ENCODE measurements at places on chromosomes 11 and 22. TPM values are rescaled to one million over a fixed set of nuclear protein-coding genes. Genes with fewer than 3 reads are reported as not detected.

GRCh38 chr11:13721760-13722159 is 53.3 kb downstream of the FAR1 start:
- no peaks in the 10 kb centered on the region for H3K27me3 ChIP-seq
- H3K36me3 ChIP-seq = peaks cover 40% of the 10 kb centered on the region

DNA sequence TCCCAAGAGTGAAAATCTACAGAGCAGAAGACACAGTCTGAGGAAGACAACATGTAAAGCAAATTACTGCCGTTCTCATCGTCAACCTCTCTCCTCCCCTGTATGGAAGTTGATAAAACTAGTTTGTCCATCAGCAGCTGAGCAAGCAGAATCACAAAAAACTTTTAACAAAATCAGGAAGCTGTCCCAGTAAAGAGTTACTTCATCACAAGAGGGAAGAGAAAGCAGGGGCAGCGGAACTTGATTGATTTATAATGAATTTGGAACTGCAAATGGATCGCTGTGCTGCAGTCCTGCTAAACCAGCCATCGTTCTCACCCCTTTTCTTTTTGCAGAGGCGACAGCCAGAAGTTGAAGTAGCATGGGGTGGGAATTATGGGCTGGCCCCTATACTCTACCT is 13.7 kb upstream of the UCP3 start:
- H3K27ac ChIP-seq = no peak overlapping the region
- peaks cover 28% of the 10 kb centered on the region for H3K36me3 ChIP-seq
- H3K4me1 ChIP-seq = peaks cover 36% of the 10 kb centered on the region
- no peak for DNase-seq
- no peaks in the 10 kb centered on the region for H3K27me3 ChIP-seq
- H3K4me3 ChIP-seq = no peak overlapping the region

DNA sequence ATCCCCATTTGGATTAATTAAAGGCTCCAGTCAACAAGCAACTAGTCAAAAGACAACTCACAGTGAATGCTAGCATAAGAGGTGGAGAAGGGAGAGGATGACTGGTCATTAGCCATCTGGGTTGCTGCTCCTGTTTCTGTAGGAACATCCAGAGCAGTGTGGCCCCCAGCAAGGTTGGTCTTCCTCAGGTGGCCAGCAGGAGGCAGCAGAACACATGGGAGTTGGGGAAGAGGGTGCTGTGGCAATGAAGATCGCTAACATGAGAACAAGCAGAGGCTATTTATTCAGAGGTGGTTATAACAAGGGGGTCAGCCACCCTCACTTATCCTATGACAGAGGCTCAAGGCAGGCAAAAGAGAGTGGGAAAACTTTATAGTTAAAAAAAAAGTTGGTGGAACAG is 21.3 kb downstream of the IZUMO1R start:
- H3K4me3 ChIP-seq = no peak overlapping the region
- no peaks in the 10 kb centered on the region for H3K36me3 ChIP-seq
- DNase-seq = peak; percentile 89
- H3K4me1 ChIP-seq = no peaks in the 10 kb centered on the region
- H3K27me3 ChIP-seq = peaks cover 5% of the 10 kb centered on the region
- no peak overlapping the region for H3K27ac ChIP-seq

- no peaks in the 10 kb centered on the region for H3K36me3 ChIP-seq
- H3K27ac ChIP-seq = no peak overlapping the region
- no peak overlapping the region for H3K4me3 ChIP-seq
- H3K4me1 ChIP-seq = no peaks in the 10 kb centered on the region
- no peak for DNase-seq
Observed at GRCh38 chr22:32587449-32587848, 112.8 kb downstream of the FBXO7 start.

- H3K36me3 ChIP-seq = no peaks in the 10 kb centered on the region
- no peak overlapping the region for H3K27ac ChIP-seq
- H3K4me3 ChIP-seq = no peak overlapping the region
- peaks cover 38% of the 10 kb centered on the region for H3K27me3 ChIP-seq
- peak; percentile 49 for DNase-seq
- no peaks in the 10 kb centered on the region for H3K4me1 ChIP-seq
Observed at GRCh38 chr11:61923166-61924063, 6.0 kb upstream of the RAB3IL1 start.

- H3K4me1 ChIP-seq = peaks cover 2% of the 10 kb centered on the region
- H3K4me3 ChIP-seq = no peak overlapping the region
- no peak for DNase-seq
- no peak overlapping the region for H3K27ac ChIP-seq
- H3K36me3 ChIP-seq = no peaks in the 10 kb centered on the region
Observed at GRCh38 chr11:13152264-13152663, 125.3 kb upstream of the BMAL1 start.

GRCh38 chr22:35664955-35665587 is 16.8 kb downstream of the APOL6 start:
- peaks cover 71% of the 10 kb centered on the region for H3K36me3 ChIP-seq
- no peak overlapping the region for H3K4me3 ChIP-seq
- no peak for DNase-seq
- H3K4me1 ChIP-seq = peaks cover 22% of the 10 kb centered on the region

GRCh38 chr11:27532652-27533325 is 26.2 kb upstream of the LIN7C start:
- no peak overlapping the region for H3K27ac ChIP-seq
- H3K4me3 ChIP-seq = no peak overlapping the region
- H3K4me1 ChIP-seq = no peaks in the 10 kb centered on the region
- H3K27me3 ChIP-seq = no peaks in the 10 kb centered on the region
- DNase-seq = no peak
- no peaks in the 10 kb centered on the region for H3K36me3 ChIP-seq

DNA sequence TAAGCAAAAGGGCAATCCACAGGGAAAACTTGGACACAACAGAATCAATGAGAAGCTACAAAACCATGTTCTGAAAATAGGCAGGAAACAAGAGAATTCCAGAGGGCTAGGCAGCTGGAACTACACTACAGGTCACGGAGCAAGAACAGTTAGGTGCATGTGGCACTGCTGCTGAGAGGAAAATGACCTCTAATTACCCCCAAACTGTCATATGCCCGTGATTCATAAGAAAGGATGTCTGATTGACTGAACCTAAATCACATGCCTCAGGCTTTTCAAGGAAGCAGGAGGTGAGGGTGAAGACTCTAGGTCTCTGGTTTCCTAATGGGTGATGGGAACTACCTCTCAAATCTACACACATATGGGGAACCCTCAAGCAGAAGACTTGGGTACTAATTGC is 17.9 kb upstream of the RRAS2 start:
- H3K36me3 ChIP-seq = peaks cover 4% of the 10 kb centered on the region
- no peak overlapping the region for H3K27ac ChIP-seq
- H3K4me1 ChIP-seq = peaks cover 44% of the 10 kb centered on the region
- peaks cover 23% of the 10 kb centered on the region for H3K27me3 ChIP-seq
- no peak for DNase-seq

- no peak for DNase-seq
- no peaks in the 10 kb centered on the region for H3K36me3 ChIP-seq
- H3K27ac ChIP-seq = no peak overlapping the region
- no peak overlapping the region for H3K4me3 ChIP-seq
Observed at GRCh38 chr11:103671143-103671651, 365.2 kb upstream of the DDI1 start.

DNA sequence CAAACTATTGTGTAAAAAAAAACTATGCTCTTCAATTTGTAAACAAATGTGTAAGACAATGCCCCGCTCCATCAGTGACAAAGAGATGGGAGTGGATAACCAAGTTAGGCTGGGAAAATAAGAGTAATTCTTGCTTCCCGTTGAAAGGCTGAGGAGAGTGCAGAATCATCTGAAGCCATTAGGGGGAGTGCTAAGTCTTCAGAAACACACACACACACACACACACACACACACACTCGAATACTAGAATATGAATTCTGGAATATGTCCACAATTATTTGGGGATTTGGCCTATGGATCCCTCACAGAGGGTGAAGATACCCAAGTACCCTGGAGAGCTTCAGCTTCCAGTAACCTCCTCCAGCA is 27.8 kb upstream of the ROBO3 start:
- no peak overlapping the region for H3K4me3 ChIP-seq
- peaks cover 13% of the 10 kb centered on the region for H3K4me1 ChIP-seq
- no peaks in the 10 kb centered on the region for H3K36me3 ChIP-seq
- DNase-seq = peak; percentile 64
- peaks cover 74% of the 10 kb centered on the region for H3K27me3 ChIP-seq

GRCh38 chr11:120590472-120590871 is 78.9 kb downstream of the GRIK4 start:
- H3K27ac ChIP-seq = no peak overlapping the region
- H3K4me3 ChIP-seq = no peak overlapping the region
- H3K36me3 ChIP-seq = no peaks in the 10 kb centered on the region
- H3K27me3 ChIP-seq = peaks cover 15% of the 10 kb centered on the region
- DNase-seq = no peak

- no peaks in the 10 kb centered on the region for H3K27me3 ChIP-seq
- no peaks in the 10 kb centered on the region for H3K36me3 ChIP-seq
- H3K4me1 ChIP-seq = no peaks in the 10 kb centered on the region
- H3K27ac ChIP-seq = no peak overlapping the region
Observed at GRCh38 chr11:133821776-133822175, 23.5 kb downstream of the SPATA19 start.

- H3K4me1 ChIP-seq = peaks cover 5% of the 10 kb centered on the region
- DNase-seq = no peak
- no peaks in the 10 kb centered on the region for H3K27me3 ChIP-seq
- H3K27ac ChIP-seq = no peak overlapping the region
- peaks cover 44% of the 10 kb centered on the region for H3K36me3 ChIP-seq
- H3K4me3 ChIP-seq = no peak overlapping the region
Observed at GRCh38 chr11:62138630-62139425, 15.0 kb downstream of the INCENP start.

GRCh38 chr11:24225501-24225900 is 271.4 kb upstream of the LUZP2 start:
- no peaks in the 10 kb centered on the region for H3K27me3 ChIP-seq
- no peaks in the 10 kb centered on the region for H3K4me1 ChIP-seq
- no peak overlapping the region for H3K4me3 ChIP-seq
- H3K36me3 ChIP-seq = no peaks in the 10 kb centered on the region
- DNase-seq = no peak

DNA sequence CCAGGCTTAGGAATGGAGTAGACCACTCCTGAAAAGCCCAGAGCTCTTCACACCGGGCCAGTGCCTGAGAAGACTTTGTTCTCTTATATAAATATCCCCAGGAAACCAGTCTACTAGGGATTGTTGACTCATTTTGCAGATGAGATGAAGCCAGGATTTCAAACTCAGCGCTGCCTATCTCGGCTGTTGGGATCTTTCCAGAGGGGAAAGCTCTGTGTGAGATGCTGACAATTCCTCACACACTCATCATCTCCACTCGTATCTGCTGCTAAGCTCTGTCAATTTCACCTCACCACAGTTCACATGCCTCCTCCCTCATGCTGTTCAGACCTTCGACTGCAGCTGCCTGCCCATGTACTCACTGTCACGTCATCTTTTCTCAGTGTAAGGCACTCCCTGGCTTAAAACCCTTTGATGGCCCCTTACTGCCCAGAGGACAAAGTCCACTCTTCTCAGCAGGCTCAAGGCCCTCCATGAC is 12.5 kb downstream of the USH1C start:
- H3K36me3 ChIP-seq = no peaks in the 10 kb centered on the region
- no peak overlapping the region for H3K27ac ChIP-seq
- no peak overlapping the region for H3K4me3 ChIP-seq
- DNase-seq = no peak
- peaks cover 17% of the 10 kb centered on the region for H3K27me3 ChIP-seq
- no peaks in the 10 kb centered on the region for H3K4me1 ChIP-seq

DNA sequence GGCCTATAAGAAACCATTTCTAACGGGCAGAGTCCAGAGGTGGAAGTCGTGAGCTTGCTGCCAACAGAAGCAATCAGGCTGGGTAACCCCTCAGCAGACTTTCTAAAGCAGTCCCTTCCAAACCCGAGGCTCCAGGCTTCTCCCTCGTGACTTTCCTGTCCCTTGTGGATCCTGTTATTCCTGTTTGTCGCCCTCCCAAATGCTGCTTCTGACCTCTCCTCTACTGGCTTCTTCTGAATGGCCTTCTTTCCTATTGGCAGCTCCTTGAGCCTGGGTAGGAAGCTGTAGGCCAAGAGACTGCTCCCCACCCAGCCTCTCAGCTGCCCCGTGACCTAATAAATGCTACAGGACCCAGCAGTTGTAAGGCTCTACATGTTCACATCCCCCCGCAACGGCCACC is 35.0 kb downstream of the MAFF start:
- no peak for DNase-seq
- H3K36me3 ChIP-seq = peaks cover 13% of the 10 kb centered on the region
- no peak overlapping the region for H3K27ac ChIP-seq

GRCh38 chr11:125304136-125304535 is 139.6 kb downstream of the PKNOX2 start:
- H3K27me3 ChIP-seq = peaks cover 1% of the 10 kb centered on the region
- H3K36me3 ChIP-seq = no peaks in the 10 kb centered on the region
- no peaks in the 10 kb centered on the region for H3K4me1 ChIP-seq
- DNase-seq = no peak
- H3K4me3 ChIP-seq = no peak overlapping the region

- H3K4me3 ChIP-seq = no peak overlapping the region
- H3K36me3 ChIP-seq = no peaks in the 10 kb centered on the region
- no peak for DNase-seq
Observed at GRCh38 chr11:130094614-130095013, 24.9 kb downstream of the APLP2 start.

GRCh38 chr22:23874871-23875270 is 17.2 kb downstream of the SLC2A11 start:
- no peaks in the 10 kb centered on the region for H3K36me3 ChIP-seq
- no peak overlapping the region for H3K4me3 ChIP-seq
- H3K27me3 ChIP-seq = no peaks in the 10 kb centered on the region
- no peak for DNase-seq
- H3K4me1 ChIP-seq = no peaks in the 10 kb centered on the region

DNA sequence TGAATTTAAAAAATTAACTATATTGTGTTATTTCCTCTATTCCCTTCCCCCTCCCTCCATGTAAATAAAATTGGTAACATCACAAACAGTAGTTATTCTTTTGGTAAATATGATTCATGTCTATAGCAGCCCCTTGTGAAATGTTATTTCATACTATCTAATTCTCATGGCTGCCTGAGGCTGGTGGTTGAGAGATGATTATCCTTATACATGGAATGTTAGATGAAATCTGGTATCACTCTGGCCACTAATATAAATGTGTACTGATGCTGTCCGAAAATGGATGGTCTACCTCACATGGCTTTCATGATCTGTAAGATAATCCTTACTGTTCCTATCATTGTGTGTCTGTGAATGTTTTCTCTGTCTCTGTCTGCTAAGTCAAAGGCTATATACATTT is 25.0 kb upstream of the EXPH5 start:
- H3K4me3 ChIP-seq = no peak overlapping the region
- H3K27ac ChIP-seq = no peak overlapping the region
- peaks cover 8% of the 10 kb centered on the region for H3K4me1 ChIP-seq

GRCh38 chr11:532986-533585 is 2.3 kb downstream of the HRAS start:
- no peak overlapping the region for H3K4me3 ChIP-seq
- no peak for DNase-seq
- no peak overlapping the region for H3K27ac ChIP-seq
- H3K36me3 ChIP-seq = peaks cover 10% of the 10 kb centered on the region
- no peaks in the 10 kb centered on the region for H3K27me3 ChIP-seq

CALCA gene
- not detected for total RNA-seq

ALX4 gene
- total RNA-seq = not detected

SELENOH gene
- 216 TPM for total RNA-seq

APOL6 gene
- total RNA-seq = 21.5 TPM

TSPAN18 gene
- total RNA-seq = 1.5 TPM

CDC42EP2 gene
- total RNA-seq = 3.0 TPM

OVOL1 gene
- total RNA-seq = 0.07 TPM

OR5B21 gene
- total RNA-seq = not detected

Measured in activated CD4-positive, alpha-beta T cell treated with anti-CD3 and anti-CD28 coated beads, Interleukin-2, amount 10 ng/mL, durations not matched to agents 24 days and 14 days (primary cell).